WTC11 (cell line): ENCODE measurements at places on chromosomes 6 and 20.

DNA sequence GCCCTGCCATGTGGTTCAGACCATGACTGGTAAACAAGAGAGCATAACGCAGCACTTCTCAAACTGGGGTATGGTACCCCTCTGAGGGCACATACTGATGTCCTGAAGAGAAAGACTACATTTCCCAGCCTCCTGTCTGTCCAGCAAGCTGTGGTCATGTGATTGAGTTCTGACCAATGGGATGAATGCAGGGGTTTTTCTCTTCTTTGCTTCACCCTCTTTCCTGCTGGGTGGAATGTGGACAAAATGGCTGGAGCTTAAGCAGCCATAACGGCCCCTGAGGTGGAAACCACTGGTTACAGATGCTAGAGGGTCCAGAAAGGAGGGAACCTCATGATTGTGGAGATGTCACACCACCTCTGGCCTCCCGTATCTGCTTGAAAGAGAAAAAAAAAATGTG, 19.4 kb upstream of the KCNB1 start:
- H3K36me3 ChIP-seq = no peaks in the 10 kb centered on the region
- H3K4me1 ChIP-seq = peaks cover 10% of the 10 kb centered on the region
- no peak overlapping the region for H3K27ac ChIP-seq

DNA sequence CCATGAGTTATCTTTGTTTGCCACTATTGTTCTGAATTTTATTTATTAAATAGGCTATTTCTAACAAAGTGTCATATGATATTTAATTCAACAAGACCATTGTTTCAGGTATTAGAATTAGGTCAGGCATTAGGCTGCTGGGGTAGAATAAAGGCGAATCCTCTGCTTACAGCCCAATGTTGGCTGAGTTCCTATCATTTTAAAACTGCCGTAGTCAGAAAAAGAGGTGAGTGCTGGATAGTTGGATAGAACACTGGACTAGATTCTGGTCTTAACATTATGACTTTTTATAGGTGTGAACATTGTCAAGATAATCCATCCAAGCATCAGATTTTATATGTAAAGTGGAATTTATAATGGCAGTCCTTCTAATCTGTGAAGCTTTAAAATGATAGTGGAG, 6.3 kb downstream of the RIMS1 start:
- no peaks in the 10 kb centered on the region for H3K36me3 ChIP-seq
- no peak overlapping the region for H3K4me3 ChIP-seq
- DNase-seq = no peak
- peaks cover 10% of the 10 kb centered on the region for H3K27me3 ChIP-seq
- H3K27ac ChIP-seq = no peak overlapping the region

- no peak overlapping the region for H3K4me3 ChIP-seq
- DNase-seq = no peak
- no peaks in the 10 kb centered on the region for H3K4me1 ChIP-seq
Measured at GRCh38 chr6:124819346-124819745, 142.9 kb upstream of the RNF217 start.

DNA sequence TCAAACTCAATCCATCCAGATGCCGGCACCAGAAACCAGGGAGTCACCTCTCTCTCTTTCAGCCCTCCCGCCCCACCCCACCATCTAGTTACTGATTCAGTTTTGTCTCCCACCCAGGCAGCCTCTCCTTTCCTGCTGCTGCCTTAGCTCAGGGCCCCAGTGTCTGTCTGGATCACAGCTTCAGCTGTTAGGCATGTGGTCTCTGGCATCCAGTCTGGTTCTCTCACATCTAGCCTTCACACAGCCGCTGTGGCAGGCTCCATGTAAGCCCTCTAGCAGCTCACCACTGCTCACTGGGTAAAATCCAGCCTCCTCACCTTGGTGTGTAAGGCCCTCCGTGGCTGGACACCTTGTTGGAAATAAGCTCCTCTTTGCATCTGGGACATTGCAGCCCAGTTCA, 21.3 kb downstream of the AARS2 start:
- no peak overlapping the region for H3K4me3 ChIP-seq
- no peak for DNase-seq
- peaks cover 5% of the 10 kb centered on the region for H3K4me1 ChIP-seq

DNA sequence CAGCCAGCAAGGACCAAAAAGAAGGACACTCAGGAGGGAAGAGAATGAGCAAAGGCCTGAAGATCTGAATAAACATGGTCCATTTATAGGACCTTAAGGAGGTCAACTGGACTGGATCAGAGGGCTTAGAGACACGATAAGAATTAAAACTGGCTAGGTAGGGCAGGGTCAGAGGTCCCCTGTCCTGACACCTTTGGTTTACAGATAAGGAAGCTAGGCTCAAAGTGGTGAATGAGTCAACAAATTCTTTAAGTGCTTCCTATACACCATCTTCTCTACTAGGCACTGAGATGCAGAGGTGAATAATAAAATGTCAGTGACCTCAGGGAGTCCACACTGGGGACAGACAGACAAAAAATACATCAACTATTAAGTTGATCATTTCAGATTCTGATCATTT, 70.3 kb downstream of the HIVEP2 start:
- no peaks in the 10 kb centered on the region for H3K27me3 ChIP-seq
- no peak overlapping the region for H3K4me3 ChIP-seq
- H3K4me1 ChIP-seq = peaks cover 37% of the 10 kb centered on the region
- peak overlapping the region; percentile 19; the same call in 1 of the 2 replicates for H3K27ac ChIP-seq
- H3K36me3 ChIP-seq = no peaks in the 10 kb centered on the region

GRCh38 chr20:48191200-48191599, 405.9 kb upstream of the SULF2 start:
- H3K27ac ChIP-seq = no peak overlapping the region
- peaks cover 23% of the 10 kb centered on the region for H3K4me1 ChIP-seq
- H3K36me3 ChIP-seq = no peaks in the 10 kb centered on the region
- no peaks in the 10 kb centered on the region for H3K27me3 ChIP-seq
- no peak overlapping the region for H3K4me3 ChIP-seq

DNA sequence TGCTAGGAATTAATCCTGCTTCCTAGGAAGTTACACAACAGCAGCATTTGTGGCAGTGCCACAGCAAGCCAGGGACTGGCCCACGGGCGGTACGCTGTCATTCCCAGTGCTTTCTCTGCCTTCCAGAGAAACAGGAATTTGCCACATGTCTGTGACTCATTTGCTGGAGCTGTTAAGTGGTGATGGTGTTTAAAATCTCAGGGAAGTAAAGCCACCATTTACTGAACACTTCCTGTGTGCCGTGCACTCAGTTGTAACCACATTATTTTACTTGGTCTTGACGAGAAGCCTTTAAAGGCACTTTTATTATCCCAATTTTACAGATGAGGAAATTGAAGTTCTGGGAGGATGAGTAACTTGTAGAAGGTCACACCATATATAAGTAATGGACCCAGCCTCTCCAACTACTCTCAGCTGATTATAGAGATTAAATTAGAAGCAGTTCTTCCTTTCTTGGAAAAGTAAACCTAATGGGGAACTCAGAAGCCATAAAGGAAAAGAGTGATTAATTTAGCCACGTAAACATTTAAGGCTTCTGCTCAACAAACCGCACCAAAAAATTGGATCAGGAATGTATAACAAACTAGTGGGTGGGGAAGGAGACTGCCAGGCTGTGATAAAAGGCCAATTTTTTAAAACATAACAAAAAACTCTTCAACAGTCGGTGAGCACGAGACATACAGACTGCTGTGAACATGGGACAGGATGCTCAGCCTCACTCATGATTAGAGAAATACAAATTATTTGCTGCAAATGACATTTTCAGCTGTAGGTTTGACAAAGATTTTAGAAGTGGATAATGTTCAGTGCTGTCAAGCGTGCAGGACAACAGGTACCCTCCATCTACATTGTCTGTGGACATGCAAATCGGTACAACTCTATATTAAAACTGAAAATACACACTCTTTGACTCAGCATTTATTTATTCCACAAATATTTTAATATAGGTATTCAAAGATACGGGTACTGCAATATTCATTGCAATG, 311.2 kb downstream of the NRN1 start:
- no peak for DNase-seq
- H3K36me3 ChIP-seq = peaks cover 25% of the 10 kb centered on the region
- peaks cover 7% of the 10 kb centered on the region for H3K4me1 ChIP-seq
- peaks cover 3% of the 10 kb centered on the region for H3K27me3 ChIP-seq

DNA sequence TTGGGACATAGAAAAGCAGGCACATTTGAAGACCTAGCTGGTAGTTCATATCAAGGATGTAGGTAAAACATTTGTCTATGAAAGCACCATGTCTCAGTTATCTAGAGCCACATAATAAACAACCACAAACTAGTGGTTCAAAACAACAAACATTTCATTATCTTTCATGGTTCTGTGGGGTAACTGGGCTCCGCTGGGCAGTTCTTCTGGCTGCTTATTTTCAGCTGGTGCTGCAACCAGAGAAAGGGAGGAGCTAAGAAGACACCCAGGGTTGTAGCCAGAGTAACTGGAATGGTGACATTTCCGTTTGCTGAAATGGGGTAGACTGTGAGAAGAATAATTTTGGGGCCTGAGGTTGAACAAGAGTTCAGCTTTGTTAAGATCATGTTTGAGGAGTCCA, 145.7 kb upstream of the SULF2 start:
- H3K27ac ChIP-seq = no peak overlapping the region
- H3K4me3 ChIP-seq = no peak overlapping the region
- no peaks in the 10 kb centered on the region; the same call in 1 of the 2 replicates for H3K27me3 ChIP-seq
- peaks cover 17% of the 10 kb centered on the region for H3K4me1 ChIP-seq
- no peak for DNase-seq

GRCh38 chr6:52304983-52305390, 20.4 kb upstream of the MCM3 start:
- H3K36me3 ChIP-seq = no peaks in the 10 kb centered on the region
- DNase-seq = no peak
- peaks cover 12% of the 10 kb centered on the region for H3K4me1 ChIP-seq
- no peaks in the 10 kb centered on the region; the same call in 1 of the 2 replicates for H3K27me3 ChIP-seq
- no peak overlapping the region for H3K27ac ChIP-seq
- no peak overlapping the region for H3K4me3 ChIP-seq

GRCh38 chr6:25560865-25561264, 91.2 kb upstream of the SCGN start:
- H3K36me3 ChIP-seq = no peaks in the 10 kb centered on the region
- no peak overlapping the region for H3K27ac ChIP-seq
- no peak overlapping the region for H3K4me3 ChIP-seq
- no peaks in the 10 kb centered on the region for H3K27me3 ChIP-seq
- peaks cover 7% of the 10 kb centered on the region for H3K4me1 ChIP-seq

- DNase-seq = no peak
- H3K27ac ChIP-seq = no peak overlapping the region
- H3K36me3 ChIP-seq = no peaks in the 10 kb centered on the region
Measured at GRCh38 chr6:147954938-147955337, 387.7 kb upstream of the SASH1 start.

- no peak overlapping the region for H3K27ac ChIP-seq
- H3K36me3 ChIP-seq = no peaks in the 10 kb centered on the region
- no peaks in the 10 kb centered on the region for H3K27me3 ChIP-seq
- H3K4me3 ChIP-seq = no peak overlapping the region
- no peak for DNase-seq
- H3K4me1 ChIP-seq = peaks cover 15% of the 10 kb centered on the region
Measured at GRCh38 chr6:85464260-85464644, 14.4 kb downstream of the NT5E start.

DNA sequence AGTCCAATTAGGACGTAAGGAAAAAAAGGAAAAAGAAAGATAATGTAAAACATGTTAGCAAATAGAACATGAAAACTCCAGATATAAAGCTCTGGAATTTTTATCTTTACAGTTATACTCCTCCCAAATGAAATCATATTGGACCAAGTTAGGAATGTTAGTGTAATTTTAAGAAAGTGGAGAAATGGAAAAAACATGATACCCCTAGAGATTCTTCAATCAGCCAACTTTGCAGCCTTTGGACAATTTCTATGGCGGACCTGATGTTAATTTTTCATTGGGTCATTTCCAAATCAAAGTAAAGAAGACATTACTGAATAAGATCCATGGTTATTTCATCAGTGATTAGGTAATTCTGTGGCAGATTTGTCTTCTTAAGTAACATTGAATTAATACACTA, 748.7 kb downstream of the RFPL4B start:
- no peak overlapping the region for H3K4me3 ChIP-seq
- peaks cover 7% of the 10 kb centered on the region for H3K4me1 ChIP-seq
- DNase-seq = no peak

DNA sequence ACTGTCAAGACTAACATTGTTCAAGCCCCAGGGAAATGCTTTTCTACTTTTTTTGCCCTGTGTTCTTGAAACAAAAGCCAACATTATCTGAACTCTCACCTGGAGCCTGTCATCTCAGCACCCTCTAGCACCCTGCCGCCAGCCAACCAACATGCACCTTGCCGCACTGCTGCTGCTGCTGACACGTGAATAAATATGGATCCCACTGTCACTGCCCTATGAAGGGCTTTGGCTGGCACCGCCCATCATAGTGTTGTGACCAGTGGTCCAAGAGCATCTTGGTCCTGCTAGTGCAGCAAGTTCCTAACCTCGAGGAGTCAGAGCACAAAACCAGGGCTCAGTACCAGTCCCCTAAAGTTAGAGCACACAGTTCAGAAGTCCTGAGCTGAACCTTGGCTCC, 41.6 kb downstream of the CENPW start:
- no peak overlapping the region for H3K4me3 ChIP-seq
- no peak overlapping the region for H3K27ac ChIP-seq
- H3K36me3 ChIP-seq = peaks cover 36% of the 10 kb centered on the region
- no peaks in the 10 kb centered on the region; the same call in 1 of the 2 replicates for H3K27me3 ChIP-seq

DNA sequence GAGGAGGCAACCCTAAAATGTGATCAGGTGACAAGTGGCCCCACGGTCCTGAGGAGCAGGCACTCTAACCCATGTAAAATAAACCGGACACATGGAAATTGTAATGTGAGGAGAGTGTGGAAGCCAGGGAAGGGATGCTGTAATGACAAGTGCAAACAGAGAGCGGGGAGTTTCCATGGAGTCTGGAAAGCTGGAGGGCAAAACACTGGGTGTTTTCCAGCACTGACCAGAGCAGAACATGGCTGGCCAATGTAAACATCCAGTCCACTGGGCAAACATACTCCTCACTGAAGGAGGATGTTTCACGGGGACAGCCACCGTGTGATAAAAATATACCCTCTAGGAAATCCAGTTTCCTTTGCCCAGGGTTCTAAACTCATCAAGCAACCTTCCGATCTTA, 219.0 kb upstream of the JARID2 start:
- no peak overlapping the region for H3K4me3 ChIP-seq
- H3K27ac ChIP-seq = no peak overlapping the region
- H3K27me3 ChIP-seq = peaks cover 2% of the 10 kb centered on the region
- H3K36me3 ChIP-seq = peaks cover 29% of the 10 kb centered on the region

GRCh38 chr6:44278774-44279697, 8.8 kb downstream of the TMEM151B start:
- H3K36me3 ChIP-seq = no peaks in the 10 kb centered on the region
- DNase-seq = no peak
- peaks cover 46% of the 10 kb centered on the region for H3K27me3 ChIP-seq
- H3K27ac ChIP-seq = no peak overlapping the region
